ENCODE measurements at places on chromosomes 2 and 18.

DNA sequence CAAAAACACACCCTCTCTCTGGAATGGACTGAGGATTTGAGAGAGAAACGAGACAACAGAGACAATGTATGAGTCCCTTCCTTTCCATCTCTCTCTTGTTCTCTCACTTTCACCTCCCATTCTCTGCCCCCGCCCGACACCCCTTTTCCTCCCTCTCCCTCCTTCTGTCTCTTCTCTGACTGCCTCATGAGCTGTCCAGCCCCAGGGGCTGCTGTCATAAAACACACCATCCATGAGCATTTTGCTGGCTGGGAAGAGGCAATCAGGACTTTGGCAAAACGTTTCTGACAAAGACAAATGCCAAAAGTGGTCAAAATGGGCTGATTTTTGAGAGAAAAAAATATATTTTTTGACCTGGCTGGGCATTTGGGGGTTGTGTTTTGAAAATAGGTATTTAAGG lies 377.2 kb downstream of the EN1 start:
- no peak for DNase-seq

GRCh38 chr2:54422072-54422581 lies 34.0 kb upstream of the SPTBN1 start:
- DNase-seq, result no peak

GRCh38 chr2:150255528-150255927 lies 231.9 kb downstream of the RND3 start:
- no peak for DNase-seq

DNA sequence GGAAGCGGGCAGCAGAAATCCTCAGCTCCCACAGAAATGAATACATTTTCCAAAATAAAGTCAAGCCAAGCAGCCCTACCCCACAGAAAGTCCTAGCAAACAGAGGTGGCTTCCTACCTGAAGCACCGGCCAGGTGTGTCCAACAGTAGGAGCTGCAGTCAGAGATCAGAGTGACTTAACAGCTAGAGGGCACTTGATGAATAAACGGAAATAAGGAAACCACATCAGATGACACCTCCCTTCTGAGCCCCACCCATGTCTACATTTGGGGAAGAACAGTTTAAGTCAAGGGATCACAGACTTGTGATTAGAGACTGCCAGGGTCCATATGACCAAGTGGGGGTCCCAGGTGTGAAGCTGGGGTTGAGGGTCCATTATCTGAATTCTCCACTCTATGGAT lies at the start of gene CXCR1:
Gene CXCR1, minus strand, starts transcription at position 172 of the 400 bp plus-strand sequence. CDS start 1,751 bp downstream, outside the sequence.
- DNase-seq, result peak; percentile 41

- DNase-seq, result no peak
These were observed 69.8 kb downstream of the SMAD7 start for GRCh38 chr18:48880931-48881330.

DNA sequence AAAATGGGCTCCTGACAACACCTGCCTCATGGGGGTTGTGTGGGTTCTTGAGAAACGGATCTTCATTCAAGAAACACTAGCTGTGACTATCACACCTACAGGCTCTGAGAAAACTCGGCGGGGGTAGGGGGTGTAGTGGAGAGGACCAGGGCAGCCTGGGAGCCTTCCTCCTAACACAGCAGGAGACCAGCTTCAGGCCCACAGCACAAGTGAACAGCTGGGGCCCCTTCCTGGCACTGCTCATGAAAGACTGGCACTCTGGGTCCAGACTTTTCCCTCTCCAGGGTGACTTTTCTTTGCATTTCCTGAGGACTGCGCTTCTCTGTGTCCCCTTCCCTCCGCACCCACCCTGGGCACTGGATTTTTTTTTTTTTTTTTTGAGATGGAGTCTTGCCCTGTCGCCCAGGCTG lies 7.2 kb upstream of the SEMA4C start:
- no peak for DNase-seq

DNA sequence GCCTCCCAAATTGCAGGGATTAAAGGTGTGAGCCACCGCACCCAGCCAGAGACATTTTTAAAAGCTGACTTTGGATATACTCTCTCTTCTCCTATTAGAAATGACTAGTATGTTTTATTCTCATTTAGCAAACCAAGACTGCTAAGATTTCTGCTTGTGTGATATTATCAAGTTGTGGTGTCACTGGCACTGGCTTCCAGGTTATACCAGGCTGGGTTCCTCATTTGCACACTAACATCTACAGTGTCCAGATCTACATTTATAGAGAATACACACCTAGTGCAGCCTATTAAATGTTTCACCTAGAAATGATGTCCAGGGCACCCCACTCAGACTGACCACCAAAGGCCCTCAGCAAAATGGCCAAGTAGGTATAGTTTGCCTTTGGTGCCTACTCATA lies 265.3 kb upstream of the STON1 start:
- DNase-seq, result no peak

GRCh38 chr2:45612285-45612684 lies 1.2 kb upstream of the SRBD1 start:
- DNase-seq, result no peak

DNA sequence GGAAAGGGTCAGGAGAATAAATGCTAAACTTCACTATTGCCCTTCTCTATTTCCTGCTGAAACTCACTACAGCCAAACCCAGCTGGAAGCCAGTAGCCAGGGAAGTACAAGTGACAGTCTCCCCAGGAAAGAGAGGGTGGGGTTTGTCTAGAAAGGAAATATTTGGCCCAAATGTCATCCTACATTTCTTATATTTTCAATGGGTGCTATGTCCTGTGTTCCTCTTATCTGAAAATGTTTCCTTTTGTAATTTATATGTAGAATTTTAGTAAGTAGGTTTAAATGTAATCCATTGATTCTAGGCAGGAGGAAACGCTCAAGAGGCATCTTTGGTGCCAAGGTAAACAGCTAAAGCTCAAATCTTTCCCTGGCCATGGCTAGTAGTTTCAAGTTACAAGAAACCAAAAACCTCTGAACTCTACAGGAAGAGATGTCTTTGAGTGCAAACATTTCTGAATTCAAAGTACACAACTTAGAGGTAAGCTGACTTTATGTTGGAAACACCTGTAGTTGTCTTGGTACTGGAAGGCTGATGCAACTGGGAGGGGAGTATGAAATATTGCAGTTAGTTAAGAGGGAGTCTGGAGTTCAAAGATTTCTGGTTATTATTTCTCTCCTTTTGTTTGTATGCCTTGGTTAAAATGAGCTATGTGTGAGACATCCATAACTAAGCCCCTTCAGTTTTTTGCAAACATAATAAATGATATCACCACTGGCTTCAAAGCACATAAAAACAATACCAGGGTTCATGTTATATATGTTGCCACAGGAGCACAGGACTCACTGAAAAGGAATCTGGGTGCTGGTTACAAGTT lies 356.1 kb upstream of the ZC3H15 start:
- no peak for DNase-seq

DNA sequence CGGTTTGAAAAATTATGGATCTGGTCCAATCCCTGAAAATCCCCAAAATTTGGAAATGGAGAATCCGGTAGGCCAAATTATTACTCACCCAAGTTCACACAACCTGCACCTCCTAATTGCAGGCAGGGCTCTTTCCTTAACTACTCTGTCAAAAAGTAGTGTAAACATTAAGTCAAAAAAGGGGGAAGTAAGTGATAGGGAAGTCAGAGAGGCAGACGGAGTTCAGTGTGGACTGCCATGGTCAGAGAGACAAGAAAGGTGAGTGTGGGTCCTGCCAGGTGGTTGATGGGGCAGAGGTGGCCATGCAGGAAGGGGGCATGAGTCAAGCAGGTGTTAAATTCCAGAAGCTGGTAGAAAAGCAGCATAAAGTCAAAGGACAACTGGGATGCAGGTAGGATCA lies 104.7 kb upstream of the STPG4 start:
- DNase-seq, result no peak

GRCh38 chr2:136212426-136213378 lies 94.8 kb upstream of the CXCR4 start:
- no peak for DNase-seq

Measured in upper lobe of left lung (tissue), 6 donors.